NCI-H2029 treated with DMSO at 0.1 percent for 48 hours (cell line): ENCODE measurements at places on chromosomes 2 and 18.

DNA sequence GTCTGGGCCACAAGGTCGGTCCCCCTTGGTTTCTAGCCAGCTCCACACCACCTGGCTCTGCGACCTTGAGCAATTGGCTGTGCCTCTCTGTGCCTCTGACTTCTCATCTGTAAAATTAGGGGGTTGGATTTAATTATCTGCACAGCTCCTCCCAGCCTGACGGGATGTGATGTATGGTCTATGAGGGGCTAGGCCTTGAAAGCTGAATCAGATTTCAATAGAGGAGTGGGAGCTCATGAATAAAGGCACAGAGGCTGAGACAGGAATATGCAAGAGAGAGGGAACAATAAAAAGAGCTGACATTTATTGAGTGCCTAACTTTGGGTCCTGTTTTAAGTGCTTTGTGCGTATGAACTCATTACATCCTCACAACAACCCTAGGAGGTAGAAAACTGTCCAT lies 104.7 kb downstream of the ALK start:
- DNase-seq = no peak

GRCh38 chr2:113930448-113930847 lies 40.6 kb downstream of the ACTR3 start:
- DNase-seq = no peak

DNA sequence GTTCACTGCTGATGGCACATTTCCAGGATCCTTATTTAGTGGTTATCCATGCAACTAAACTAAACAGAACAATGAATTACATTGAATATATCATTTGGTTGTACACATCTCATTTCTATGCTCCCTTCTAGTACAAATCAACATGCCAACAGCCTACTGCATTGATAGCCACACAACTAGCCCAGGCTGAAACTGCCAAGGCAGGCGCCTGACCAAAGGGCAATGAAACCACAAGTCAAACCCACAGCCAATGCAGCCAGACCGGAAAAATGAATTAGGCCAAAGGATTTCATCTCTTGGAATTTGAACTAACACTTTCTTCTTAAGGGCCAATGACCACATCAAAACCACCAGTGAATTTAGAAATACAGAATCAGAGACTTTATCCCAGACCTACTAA lies 196.4 kb downstream of the NOL4 start:
- peak; percentile 48 for DNase-seq

DNA sequence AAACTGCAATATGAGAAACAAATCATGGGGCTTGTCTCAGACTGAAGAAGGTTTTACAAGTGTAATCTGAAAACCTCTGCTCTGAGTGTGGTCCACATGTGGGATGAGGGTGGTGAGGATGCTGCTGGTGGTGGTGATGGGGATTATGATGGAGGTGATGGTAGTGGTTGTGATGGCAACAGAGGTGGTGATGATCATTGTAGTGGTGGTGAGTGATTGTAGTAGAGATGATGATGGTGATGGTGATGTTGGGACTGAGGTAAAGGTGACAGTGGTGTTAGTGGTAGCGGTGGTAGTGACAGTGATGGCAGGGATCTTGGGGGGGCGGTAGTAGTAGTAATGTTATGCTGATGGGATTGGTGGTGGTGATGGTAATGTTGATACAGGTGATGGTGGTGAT lies 217.8 kb downstream of the ANAPC1 start:
- no peak for DNase-seq

- DNase-seq = no peak
Observed at GRCh38 chr2:25184254-25184653, 15.9 kb upstream of the POMC start.

DNA sequence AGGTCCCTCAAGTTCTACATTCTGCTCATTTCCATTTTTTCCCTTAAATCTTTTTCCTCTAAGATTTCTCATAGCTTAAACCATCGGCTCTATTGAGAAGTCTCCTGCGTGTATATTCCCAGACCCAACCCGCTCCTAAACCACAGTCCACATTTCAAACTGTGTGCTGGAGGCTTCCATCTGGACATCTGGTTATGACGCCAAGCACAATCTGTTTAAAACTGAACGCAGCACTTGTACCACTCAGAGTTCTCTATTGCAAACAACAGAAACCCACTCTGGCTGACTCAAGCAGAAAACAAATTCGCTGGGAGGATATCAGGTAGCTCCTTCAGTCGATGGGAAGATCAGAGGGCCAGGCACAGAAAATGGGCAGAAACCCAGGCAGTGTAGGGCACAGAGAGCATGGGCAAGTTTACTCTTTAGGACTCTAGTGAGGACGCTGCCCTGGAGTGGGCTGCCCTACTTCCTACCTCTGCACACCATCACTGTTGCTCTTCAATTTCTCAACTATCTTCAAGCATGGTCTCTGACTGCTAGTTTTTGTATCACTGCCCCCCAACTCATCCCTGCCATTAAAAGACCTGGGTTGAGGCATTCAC lies 5.6 kb upstream of the EML4 start:
- DNase-seq = no peak

DNA sequence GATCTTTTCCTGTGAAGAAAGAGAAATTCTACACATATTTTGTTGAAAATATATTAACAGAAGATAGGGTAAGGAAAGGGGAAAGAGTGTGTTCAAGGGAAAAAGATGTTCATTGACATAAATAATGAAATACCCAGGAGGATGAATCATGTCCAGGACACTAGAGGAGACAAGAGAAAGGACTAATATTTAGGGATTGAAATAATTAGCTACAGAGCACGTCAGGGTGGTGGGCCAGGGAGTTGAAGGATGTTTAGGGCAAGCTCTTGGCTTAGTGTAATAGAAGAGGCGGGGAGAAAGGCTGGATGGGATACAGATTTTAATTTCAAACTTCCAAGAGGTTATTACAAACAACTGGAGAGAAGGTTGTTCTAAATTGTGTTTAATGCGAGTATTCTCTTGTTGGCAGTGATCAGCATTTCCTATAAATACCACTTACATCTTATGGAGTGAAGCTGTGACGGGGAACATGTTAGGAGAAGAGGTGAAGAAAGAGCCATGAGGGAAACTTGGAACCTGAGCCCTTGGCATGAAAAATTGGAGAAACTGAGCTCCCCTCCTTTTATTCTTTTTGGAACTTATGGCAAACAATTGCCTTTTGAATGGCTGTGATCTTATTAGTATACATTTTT lies 36.6 kb upstream of the CETN1 start:
- DNase-seq = no peak

- no peak for DNase-seq
Observed at GRCh38 chr2:53353135-53354114, 414.2 kb upstream of the CHAC2 start.

DNA sequence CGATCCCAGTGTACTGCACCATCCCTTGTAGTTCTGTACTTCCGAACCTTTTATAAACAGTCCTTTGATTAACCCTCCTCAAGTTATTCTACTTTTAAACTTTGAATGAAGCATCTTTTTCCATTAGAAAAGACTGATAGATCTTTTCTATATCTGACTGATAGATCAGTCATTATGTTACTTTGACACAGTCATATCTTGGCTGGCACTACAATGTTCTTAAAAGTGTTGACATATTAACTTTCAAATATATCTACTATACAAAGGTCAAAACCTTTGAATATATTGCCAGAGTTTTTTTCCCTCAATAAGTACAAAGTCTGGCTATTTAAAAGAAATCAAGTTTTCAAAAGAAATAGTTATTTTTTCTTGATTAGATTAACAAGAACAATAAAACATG lies 35.4 kb upstream of the NABP1 start:
- no peak for DNase-seq

- DNase-seq = no peak
Observed at GRCh38 chr2:216934151-216934550, 74.3 kb upstream of the TNP1 start.

GRCh38 chr2:46737577-46737976 lies 178.0 kb downstream of the MCFD2 start:
- peak; percentile 16 for DNase-seq

- no peak for DNase-seq
Observed at GRCh38 chr2:190765386-190766173, 115.0 kb upstream of the GLS start.

- DNase-seq = no peak
Observed at GRCh38 chr2:238334885-238335284, 14.6 kb downstream of the TRAF3IP1 start.

- no peak for DNase-seq
Observed at GRCh38 chr2:228469721-228470120, 288.2 kb upstream of the SPHKAP start.

GRCh38 chr18:5519448-5520298 lies 24.1 kb downstream of the EPB41L3 start:
- DNase-seq = no peak

DNA sequence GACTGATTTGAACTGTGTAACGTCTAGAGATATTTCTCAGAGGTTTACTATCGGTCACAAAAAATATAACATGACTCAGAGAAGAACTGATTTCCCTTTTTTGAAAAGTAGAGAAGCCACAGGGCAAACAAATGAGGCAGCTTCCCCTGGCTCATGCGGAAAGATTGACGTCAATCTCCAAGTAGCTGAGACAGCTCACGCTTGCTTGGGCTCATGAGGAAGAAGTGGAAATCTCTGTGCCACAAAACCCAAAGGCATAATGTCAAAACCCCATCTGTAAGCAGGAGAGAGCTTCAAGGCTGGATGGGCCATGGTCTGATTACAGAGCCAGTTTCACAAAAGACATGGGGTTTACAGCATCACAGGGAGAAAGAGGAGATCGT lies 188.1 kb downstream of the ARL4C start:
- DNase-seq = no peak

DNA sequence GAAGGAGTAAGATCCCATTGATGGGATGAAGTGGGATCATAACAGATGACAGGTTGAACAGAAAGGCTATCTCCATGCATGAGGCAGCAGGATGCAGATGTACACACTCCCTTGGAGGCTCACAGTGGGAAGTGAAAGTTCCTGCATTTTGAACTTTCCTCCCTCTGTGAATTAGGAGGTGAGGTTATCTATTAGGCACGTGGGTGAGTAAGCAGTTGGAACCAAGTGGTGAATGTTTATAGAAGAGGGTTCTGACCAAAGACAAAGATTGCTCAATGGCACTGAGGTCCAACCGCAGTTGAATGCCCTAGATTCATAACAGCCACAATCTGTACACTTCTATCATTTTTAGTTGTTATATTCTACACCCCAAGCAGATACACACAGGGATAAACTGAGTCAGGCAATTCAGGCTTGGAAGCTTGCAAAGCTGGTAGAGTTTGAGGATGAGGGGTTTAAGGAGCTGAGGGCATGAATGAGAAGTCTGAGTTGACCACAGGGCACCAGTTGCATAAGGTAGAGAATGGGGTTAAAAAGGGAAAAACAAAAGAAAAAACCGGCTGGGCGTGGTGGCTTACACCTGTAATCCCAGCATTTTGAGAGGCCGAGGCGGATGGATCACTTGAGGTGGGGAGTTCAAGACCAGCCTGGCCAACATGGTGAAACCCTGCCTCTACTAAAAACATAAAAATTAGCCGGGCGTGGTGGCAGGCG lies 7.1 kb upstream of the KCMF1 start:
- no peak for DNase-seq

DNA sequence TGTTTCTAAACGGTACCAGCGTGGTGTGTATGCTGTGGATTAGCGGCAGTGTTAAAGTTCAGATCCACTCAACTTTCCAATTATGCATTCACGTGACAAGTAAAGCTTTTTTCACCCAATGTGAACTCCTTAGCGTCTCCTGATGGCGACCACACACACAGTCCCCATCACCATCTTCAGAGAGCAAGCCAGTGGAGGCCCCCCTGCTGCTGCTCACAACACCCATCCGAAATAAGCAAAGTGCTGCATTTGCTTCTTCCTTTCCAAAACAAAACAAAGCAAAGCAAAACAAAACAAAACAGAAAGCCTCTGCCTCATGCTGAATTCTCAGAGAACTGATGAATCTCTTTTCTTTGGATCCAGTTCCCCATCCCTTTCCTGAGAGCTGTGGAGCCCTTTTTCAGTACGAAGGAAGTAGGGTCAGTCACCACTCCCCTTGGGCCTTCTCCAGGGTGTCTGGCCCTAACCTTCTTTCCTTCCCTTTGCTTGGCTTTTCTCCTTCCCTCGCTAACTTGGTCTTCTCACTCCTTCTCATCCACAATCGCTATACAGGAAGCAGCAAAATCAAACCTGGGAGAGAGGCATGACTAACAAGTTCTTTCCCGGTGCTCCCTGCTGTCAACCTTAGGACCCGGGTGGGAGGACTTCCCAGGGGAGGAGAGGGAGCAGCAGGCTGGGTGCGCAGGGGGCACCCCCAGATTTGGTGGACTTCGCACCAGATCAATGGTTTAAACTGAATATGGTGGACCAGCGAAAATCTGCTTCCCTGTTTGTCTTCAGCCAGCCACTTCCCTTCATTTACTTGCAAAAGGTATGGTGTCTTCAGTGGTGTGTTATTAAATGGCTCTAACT lies 56.0 kb downstream of the NRP2 start:
- DNase-seq = no peak

DNA sequence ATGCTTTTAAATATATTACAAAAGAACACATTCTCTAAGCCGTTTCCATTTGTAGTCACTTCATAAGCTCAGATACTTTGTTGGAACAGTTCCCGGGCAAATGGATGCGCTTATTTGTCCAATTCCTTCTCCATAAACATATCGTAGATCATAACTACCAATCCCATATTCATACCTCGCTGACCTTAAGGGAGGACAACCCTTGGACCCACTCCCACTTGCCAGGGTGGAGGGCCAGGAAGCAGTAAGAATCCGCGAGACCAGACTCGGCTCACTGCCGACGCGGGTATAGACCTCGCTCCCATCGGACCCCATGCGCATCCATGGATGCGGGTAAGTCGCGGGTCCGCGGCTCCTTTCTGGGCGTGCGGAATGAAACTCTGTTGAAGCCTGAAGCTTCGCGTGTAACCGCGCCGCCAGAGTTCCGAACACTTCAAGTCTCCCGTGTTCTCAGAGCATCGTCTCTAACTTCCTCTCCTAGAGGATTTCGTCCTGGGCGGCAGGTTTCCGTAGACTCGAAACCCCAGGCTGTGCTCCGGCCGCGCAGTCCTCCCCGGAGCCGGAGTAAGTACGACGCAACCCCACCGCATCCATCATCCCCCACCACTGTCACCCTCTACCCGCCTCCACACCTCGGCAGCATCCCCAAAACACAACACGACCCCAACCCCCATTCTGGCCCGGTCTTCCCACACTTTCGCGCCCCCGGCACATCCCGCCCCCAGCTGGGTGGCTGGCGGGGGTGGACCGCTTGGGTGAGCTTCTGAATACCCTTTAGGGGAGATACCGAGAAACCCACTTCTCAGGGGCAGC lies 1.1 kb downstream of the DSC3 start:
- DNase-seq = no peak

GRCh38 chr2:153488072-153488471 lies 9.5 kb upstream of the RPRM start:
- no peak for DNase-seq
